Mononuclear cell (primary cell): ENCODE measurements at places on chromosomes 12 and 14. TPM values are rescaled to one million over a fixed set of nuclear protein-coding genes. Genes with fewer than 3 reads are reported as not detected.

Gene MIPOL1
- 0.63 TPM for total RNA-seq

Gene PMEL
- not detected for total RNA-seq

Gene LTBR
- total RNA-seq, result 29.8 TPM

Gene PITPNM2
- total RNA-seq, result 11.8 TPM

Gene MYF6
- not detected for total RNA-seq

Gene LACRT
- not detected for total RNA-seq

Gene PRPH
- not detected for total RNA-seq

Gene FGF6
- total RNA-seq, result not detected

Gene CFAP73
- not detected for total RNA-seq

Gene LRRC9
- total RNA-seq, result not detected

Gene CLEC4D
- 10.9 TPM for total RNA-seq

Gene RNASE1
- total RNA-seq, result not detected

Gene NTN4
- total RNA-seq, result 0.31 TPM

Gene DIO2
- total RNA-seq, result not detected

Gene MYBPC1
- not detected for total RNA-seq

Gene RIPK3
- 9.9 TPM for total RNA-seq
